ENCODE measurements at places on chromosomes 12 and 14. TPM values are rescaled to one million over a fixed set of nuclear protein-coding genes. Genes with fewer than 3 reads are reported as not detected.

DNA sequence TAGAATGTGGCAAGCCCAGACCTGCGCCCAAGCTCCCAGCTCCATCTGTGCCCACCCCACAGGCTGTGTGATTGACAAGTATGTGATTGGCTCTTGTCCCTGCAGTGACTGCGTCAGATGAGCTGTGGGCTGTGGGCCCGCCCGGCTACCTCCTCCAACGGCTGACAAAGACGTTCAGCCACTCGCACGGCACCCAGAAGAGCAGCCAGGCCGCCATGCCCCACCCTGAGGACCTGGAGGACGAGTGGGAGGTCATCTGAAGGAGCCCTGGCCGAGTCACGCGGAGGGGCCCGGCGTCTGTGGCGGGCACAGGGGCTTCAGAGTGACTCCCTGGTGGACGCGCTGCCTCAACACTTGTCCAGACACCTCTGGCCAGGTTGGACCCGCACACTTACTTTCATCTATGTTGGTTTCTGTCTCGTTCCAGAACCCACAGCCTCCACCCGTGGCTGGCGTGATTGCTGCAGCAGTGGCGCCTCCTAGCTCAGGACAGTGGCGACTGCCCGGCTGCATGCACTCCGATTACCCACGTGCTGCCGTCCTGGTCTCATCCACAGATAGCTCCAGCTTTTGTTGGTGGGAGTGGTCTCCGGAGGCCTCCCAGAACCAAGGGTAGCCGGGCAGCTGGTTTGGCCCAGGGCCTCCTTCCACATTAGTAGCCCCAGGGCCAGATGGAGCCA lies 11.4 kb downstream of the ANKRD9 start:
- DNase-seq = no peak

DNA sequence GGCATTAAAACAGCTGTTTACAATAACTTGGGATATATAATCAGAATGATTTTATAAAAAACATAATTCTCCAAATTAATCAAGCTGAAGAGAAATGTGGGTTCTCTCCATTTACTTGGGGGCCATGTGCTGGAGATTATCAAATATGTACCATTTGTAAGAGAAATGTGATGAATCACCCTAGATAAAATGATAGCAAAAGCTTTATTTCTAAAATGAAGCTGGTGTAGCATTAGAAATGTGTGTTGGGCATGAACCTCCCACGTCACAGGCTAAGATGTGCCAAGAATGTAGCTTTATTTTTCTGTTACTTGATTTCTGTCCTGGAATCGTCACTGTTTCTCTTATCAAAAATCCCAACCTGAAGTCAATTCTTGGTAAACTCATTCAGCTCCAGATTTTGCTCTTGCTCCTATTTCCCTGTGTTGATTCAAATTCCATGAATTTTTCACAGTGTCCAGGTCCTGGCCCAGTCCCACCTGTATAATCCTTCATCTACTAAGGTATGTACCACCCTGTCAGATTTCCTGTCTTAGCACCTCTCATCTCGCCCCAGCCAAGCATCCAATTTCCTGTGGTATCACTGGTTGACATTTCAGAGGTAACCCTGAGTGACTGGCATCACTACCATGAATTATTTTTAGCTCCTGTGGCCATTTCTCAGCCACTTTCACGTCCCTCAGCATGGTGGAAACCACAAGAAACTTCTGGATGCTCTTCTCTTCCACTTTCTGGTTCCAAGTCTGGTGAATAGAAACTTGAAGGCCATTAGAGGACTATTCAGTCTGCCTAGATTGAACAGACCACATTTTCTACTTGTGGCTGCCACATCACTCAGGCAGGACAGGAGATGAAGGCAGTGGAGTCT lies 103.6 kb upstream of the FLRT2 start:
- DNase-seq = no peak

Gene KRT6B
- total RNA-seq = 2.1 TPM

Gene SUOX
- total RNA-seq = 17.2 TPM

DNA sequence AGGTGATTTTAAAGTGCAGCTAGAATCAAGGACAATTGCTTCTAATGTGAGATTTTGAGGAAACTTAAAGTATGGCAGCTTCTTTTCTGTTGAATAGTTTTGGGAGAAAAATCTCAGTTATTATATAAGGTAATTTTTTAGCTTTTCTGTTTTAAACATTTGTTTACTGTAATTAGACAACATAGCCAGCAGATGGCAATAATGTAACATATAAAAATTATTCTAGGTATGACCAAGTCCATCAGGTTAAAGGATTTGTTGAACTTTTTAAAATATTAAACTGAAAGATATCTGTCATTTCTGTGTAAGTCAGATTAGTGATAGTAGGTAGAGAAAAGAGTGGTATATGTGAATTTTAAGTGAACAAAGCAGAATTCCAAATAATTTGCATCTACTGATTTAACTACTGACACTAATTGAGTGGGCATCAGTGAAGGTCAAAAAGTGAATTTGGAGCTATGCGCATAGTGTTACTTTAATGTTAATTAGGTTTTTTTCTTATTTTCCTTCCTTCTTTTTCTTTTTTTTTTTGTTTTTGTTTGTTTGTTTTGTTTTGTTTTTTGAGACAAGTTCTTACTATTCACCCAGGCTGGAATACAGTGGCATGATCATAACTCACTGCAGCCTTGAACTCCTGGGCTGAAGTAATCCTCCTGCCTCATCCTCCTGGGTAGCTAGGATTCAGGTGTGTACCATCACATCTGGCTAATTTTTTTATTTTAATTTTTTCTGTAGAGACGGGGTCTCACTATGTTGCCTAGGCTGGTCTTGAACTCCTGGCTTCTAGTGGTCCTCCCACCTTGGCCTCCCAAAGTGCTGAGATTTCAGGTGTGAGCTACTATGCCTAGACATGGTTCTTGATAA lies 18.6 kb downstream of the PRORP start:
- DNase-seq = peak; percentile 54

DNA sequence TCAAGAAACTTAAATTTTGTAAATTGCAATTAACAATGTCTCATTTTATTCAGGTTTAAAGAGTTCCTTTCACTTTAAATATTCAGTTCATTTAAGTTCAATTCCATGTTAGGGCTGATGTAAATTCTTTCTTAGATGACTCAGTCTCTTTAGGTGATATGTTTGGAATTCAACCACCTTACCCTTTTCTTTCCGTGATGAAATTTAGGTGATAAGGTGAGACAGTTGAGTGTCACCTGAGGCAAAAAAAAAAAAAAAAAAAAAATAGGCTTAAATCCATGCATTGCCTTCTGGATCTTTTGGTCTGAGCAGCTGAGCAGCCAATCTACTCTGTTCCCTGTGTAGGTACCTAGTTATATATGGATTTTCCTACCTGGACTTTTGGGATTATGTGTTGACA lies 299.5 kb downstream of the DAD1 start:
- peak; percentile 64 for DNase-seq

DNA sequence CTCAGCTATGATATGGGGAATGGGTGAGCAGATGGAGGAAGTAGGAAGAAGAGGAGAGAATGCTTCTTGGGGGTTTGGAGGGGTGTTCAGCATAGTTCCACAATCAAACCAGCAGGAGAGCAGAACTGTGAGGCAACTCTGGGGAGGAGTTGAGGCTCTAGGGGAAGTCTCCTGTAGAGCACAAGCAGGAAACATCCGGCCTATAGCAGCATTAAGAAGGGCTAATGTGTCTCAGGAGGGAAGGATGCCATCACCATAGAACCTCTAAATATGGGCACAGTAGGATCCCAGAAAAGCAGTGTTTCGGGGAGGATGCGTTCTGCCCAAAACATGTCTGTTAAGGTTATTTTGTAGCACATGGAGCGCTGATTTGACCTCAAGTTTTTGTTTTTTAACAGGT lies 8.4 kb upstream of the SALL2 start:
- no peak for DNase-seq

DNA sequence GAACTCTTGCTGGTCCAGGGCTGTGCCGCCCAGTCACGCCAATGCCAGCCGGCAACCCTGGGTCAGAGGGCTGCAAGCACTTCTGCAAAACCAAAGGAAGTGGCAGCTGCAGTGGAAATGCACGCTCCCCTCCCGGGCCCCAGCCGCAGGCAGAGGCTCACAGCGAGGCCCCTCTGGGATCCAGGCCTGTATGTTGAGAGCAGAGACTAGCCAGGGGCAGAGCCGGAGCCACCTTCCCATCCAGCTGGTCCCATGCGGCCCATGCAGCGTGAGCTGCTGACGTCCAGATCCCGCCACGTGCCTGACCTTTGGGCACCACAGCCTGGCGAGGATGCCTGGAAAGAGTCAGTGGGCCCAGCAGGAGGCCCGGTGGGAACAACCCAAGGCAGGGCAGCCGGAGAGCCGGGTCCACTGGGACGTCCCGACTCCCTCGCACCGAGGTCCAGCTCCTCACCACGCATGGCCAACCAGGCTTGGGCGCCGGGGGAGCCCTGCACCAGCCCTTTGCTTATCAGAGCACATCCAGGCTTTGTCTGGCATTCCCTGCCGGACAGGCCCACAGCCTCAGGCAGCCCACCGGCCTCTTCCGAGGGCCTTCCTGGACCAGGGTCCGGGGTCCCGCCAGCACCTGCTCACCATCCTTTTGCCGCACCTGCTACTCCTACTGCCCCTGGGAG lies 4.3 kb downstream of the GPR132 start:
- no peak for DNase-seq

GRCh38 chr14:48738186-48738925 lies 847.8 kb downstream of the RPS29 start:
- no peak for DNase-seq

DNA sequence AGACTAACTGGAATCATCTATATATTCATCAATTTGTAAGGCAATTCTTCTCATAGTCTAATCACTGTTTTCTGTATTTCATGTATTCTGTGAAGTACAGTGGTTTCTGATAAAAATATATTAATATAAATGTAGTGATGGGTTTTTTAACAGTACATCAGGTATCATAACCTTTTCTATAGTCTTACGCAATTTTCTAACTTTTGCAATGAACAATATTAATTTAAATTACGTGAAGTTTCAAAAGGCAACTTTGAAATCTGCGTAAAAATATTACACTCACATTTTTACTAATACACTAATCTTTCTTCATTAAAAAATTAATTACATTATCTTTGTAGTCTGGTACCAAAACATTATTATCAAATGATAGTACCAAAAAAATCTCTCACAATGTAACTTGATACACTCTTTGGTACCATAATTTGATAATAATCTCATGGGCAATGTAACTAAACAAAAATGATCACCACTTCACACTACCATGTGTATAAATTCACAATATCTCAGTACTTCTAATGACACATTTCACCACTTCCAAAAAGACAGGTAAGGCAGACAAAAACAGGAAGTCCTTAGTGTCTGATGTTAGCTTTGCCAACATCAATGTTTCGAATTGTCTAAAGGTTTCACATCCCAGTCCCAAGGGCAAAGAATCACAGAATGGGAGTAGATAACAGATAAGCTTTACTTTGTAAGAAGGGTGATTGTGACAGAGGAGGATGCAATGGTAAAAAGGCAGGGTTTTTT lies 8.7 kb downstream of the DNAI7 start:
- DNase-seq = no peak

GRCh38 chr14:103209054-103209453 lies 85.8 kb downstream of the TNFAIP2 start:
- no peak for DNase-seq

Gene YBX3
- total RNA-seq = 163 TPM

Gene HCAR2
- under 0.01 TPM for total RNA-seq

DNA sequence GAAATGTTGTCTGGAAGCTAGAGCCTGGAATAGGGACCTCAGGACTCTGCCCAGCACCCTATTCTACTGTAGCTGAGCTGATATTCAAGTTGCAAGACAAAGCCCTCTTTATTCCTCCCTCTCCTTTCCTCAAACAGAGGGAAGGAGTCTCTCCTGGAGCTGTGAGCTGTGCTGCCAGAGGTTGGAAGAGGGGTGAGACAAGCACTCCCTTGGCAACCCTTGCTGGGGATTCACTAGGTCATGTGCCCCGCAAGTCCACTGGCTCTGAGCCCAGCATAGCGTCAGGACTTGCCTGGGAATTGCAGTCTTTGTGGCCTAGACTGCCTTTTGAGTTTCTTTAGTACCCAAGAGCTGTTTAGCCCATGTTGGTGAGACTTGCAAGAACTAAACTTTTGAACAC lies 11.4 kb upstream of the ASCL1 start:
- no peak for DNase-seq

DNA sequence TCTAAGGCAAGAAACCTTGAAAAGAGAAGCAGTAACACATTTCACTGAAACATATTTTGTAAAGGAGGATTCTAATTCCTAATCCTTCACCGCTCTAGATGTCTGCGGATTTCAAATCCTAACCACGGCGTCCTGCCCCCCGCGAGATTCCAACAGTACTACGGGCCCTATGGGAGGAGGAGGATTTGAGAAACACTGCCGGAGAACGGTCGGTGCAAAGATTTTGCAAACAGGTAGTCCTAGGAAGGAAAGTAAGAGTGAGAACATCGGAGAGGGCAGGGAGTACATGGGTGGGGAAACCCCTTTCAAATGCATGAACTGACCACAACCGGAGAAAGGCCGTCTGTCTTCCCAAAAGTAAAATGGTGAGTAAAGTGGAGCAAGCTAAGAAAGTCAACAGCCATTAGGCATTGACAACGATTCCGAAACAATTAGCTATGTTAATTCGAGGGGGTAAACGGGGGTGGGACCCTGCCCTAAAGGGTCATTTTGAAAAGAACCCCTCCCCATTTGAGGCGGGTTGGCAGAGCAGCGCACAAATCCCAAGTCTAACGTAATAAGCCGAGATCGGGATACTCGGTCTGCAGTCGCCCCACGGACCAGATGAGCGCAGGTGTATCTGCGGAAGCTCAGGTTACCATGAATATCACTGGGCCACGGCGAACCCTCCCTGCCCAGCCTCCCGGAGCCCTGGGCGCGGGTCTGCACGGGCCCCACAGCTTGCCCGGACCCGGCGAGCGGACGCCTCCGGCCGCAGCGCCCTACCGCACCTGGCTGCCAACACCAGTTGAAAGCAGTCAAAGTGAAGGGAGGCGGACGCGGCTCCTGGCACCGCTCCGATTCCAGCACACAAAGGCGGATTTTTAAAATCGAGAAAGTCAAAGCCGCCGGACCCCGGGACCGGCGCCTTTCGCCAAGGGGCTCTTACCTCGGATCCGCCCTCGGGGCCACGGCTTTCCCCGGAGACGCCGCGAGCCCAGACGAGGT lies 662 bp downstream of the EPS8 start:
- DNase-seq = peak; percentile 54

DNA sequence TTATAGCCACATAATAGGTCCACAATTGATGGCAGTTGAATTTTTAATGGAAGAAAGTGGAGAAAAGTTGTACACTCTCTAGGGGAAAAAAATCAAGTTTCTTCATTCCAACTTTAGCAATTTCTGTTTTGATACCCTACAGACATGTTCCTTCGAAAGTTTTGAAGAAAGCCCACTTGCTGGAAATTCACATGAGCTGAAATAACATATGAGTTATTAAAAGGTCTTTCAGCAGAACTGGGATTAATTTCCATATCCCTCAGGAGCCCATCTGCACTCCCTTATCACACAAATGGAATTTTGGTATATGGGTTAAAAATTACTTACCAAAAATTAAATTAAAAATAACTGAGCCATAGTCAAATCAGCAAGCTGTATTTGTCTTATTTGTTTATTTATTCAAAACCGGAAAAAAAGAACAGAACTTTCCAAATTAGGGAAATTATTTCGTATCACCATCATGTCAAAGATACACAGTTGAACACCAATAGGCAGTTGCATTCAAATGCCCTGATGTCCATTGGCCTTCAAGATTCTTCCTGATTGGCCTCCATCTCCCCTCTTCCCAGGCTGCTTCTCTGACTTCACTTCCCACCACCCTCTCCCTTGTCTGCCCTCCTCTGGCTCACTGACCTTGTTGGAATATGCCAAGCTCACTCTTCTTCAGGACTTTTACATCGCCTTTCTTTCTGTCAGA lies 445.5 kb downstream of the EGLN3 start:
- DNase-seq = no peak

GRCh38 chr14:95143808-95144620 lies 13.3 kb downstream of the DICER1 start:
- DNase-seq = no peak

Gene IAPP
- total RNA-seq = not detected
